Activated naive CD4-positive, alpha-beta T cell treated with Interleukin-2 at 50 U/mL for 16 hours (primary cell): ENCODE measurements at places on chromosomes 6 and 20.

GRCh38 chr20:41540459-41540858 lies 77.7 kb downstream of the CHD6 start:
- DNase-seq = no peak

GRCh38 chr6:56637640-56638039 lies 5.0 kb downstream of the DST start:
- no peak for DNase-seq

- no peak for DNase-seq
Measured at GRCh38 chr6:161091972-161092701, 100.6 kb downstream of the MAP3K4 start.

GRCh38 chr6:2777249-2777648 lies 12.1 kb downstream of the WRNIP1 start:
- DNase-seq = no peak

GRCh38 chr6:151627689-151628444 lies 134.1 kb downstream of the CCDC170 start:
- no peak for DNase-seq

DNA sequence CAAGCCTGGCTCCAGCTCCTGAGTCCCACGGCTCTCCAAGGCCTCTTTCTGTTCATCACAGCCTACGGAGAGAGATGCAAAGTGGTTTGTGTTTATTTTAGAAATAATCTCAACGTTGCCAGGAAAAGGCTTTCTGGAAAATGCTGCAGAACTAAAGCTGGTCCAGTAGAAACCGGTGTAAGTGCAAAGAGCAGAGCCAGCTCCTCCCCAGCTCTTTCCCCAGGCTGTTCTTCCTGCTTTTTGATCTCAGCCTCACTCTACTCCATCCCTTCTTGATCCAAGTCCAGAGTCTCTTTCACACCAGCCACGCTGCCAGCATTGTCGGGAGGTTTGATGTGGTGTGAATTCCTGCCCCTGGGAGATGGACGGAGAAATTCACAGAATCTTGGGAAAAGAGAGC lies 69.8 kb downstream of the TMEM170B start:
- no peak for DNase-seq

DNA sequence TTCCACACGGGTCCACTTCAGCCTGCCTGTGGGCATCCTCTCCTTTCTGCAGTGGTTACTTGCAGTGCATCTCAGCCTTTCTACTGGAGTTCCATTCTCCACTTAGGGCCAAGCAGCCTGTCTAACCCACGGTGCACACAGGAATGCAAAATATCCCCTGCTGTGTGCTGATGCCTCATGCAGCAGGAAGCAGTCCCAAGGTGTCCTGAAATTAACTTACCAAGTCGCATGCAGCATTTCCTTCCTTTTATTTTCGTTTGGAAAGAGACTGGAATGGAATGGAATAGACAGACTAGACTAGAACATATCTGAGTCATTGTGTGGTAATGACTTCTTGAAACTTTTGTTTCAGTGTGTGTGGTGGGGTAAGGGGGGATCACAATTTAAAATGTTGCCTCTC lies 25.9 kb upstream of the FOXQ1 start:
- DNase-seq = no peak

- DNase-seq = peak; percentile 8
Measured at GRCh38 chr20:50381771-50382593, 128.2 kb upstream of the PTPN1 start.

DNA sequence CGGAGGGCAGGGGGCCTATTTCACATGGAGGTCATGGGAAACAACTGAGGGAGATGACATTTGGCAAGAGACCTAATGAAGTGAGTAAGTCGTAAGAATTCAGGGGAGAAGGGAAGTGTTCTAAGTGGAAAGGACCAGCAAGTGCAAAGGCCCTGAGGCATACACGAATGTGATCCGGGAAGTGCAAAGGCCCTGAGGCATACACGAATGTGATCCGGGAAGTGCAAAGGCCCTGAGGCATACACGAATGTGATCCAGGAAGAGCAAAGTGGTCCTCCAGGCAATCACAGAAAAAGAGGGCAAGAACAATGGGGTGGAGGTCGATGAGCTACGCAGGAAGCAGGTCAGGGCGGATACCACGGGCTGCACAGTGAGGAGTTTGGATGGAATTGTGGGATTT lies 24.2 kb upstream of the EXOC2 start:
- no peak for DNase-seq

DNA sequence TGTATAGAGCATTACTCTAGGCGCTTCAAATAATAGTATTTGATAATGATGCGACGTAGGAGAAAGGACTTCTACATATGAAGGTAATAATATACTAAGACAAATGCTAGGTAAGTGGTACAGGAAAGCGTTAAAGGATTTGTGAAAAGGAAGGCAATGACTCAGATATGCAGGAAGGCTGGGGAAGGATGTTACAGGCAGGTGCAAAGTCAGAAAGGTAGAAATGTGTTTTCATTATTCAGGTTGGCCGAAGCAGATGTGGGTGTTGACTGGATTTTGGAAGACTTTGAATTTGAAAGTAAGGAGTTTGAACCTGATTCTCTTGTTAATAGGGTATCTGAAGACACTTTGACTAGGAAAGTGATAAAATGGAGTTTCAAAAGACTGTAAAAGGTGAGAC lies 51.0 kb downstream of the STK4 start:
- no peak for DNase-seq

- no peak for DNase-seq
Measured at GRCh38 chr6:157887892-157888291, 64.8 kb downstream of the SNX9 start.

DNA sequence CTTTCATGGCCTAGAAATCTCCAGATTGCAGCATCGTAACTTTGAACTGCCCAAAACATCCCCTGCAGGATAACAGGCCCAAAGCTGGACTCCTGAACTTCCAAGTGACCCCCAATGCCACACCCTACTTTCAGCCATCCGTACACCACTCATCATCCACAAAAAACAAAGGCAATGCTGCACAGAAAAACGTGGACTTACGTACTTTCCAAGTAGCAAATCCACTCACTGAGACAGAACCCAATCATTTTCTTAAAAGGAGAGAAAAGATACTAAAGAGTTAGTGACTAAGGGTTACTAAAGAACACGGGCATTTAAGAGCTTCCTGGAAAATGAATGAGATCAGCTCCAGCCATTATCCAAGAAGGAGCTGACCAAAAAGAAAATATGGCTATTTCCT lies 211.0 kb downstream of the WDR27 start:
- DNase-seq = no peak

GRCh38 chr6:20399518-20399917 lies 2.2 kb upstream of the E2F3 start:
- no peak for DNase-seq

- DNase-seq = no peak
Measured at GRCh38 chr20:1469925-1470571, 3.4 kb upstream of the NSFL1C start.

- DNase-seq = no peak
Measured at GRCh38 chr20:25015986-25016385, 23.4 kb upstream of the APMAP start.

GRCh38 chr6:115733426-115733825 lies 327.3 kb downstream of the FRK start:
- DNase-seq = no peak

- DNase-seq = no peak
Measured at GRCh38 chr6:70051197-70052124, 185.1 kb downstream of the COL19A1 start.

GRCh38 chr6:166438211-166438861 lies 55.6 kb upstream of the MPC1 start:
- DNase-seq = no peak

GRCh38 chr20:11432407-11432806 lies 485.3 kb upstream of the BTBD3 start:
- no peak for DNase-seq

DNA sequence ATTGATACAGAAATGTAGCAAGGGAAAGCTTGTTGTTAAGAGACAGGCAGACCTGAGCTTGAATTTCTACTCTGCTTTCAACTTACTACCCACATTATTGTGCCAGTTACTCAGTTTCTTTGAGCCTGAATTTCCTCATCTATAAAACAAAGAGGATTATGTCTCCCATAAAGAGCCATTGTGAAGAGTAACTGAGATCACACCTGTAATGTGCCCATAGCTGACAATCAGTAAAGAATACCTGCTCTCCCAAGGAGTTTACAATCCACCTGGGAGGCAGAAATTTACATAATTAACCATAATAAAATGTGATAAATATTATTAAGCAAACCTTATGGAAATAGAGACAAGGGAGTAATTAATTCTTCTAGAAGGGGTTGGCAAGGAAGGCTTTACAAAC lies 204.9 kb downstream of the EPM2A start:
- no peak for DNase-seq

GRCh38 chr6:15630202-15630601 lies 32.6 kb downstream of the DTNBP1 start:
- no peak for DNase-seq

- no peak for DNase-seq
Measured at GRCh38 chr6:143361536-143362191, 88.8 kb downstream of the ADAT2 start.

GRCh38 chr20:17500826-17501225 lies 30.4 kb downstream of the BFSP1 start:
- DNase-seq = no peak

- no peak for DNase-seq
Measured at GRCh38 chr6:42813074-42813645, 31.3 kb downstream of the BICRAL start.

DNA sequence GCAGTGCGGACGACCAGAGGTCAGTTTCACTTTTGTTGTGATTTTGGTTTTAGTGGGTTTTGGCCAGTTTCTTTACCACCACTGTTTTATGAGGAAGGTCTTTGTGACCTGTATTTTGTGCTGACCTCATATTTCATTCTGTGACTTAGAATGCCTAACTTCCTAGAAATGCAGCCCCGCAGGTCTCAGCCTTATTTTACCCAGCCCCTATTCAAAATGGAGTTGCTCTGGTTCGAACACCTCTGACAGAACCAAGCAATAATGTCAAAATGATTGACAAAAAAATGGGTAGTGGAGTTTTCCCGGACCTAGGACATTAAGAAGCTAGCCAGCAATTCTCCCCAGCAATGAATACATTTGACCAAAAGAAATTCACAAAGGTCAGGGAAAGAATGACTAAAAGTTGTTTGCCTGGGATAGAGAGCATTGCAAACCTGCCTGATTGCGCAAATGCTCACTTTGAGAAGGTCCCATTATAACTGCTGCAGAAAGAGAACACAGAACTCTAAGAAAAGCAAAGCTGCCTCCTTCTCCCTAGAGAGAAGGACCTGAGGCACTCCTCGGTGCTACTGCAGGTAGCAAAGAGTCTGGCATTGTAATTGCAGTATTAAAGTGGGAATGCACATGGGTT lies 288.8 kb downstream of the ADGB start:
- DNase-seq = no peak

DNA sequence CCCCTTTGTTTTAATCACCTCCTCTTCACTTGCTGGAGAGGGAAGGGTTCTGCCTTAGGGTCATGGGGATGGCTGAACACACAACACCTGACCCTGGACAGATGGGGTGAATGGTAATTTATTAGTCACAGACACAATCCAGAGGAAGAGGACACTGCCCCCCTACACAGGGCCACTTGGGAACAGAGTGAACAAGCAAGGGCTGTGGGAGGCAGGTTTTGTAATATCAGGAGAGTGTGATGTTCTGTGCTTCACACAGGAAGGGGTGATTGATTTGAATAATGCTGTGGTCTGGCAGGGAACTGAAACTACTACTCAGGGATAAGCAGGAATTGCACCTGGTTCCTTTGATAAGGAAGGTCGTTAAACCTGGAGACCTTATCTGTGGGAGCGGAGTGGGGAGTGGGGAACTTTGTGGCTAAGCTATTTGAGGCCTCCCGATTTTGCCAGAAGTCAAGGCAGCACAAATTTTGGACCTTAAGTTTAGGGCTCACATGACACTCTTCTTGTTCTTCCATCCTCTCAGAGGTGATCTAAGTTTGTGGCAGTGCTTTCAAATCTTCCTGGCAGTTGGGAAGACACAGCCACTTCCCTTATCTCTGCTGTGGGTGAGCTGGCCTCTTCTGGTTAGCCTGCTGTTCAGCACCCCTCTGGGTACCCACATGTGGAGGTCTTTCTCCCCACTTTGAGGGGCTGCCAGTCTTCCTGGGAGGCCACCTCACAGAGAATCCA lies 77.8 kb downstream of the CD164 start:
- DNase-seq = no peak

DNA sequence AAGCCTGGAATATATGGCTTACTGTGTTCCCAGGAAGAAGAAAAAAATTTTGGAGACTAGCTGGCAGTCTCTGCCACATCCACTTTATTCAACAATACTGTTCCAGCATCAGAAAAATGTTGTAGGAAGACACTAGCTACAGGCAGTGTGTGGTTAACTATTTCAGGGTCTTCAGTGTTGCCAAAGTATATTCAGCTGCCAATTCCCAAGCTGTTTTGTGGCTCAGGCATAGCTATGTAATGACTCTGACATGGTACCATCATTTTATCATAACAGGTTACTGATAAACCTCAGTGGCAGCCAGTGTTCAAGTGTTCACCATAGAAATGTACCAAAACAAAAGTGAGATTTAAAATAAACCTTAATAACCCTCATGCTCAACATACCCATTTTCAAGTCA lies 503.1 kb downstream of the ADGRB3 start:
- DNase-seq = no peak

- DNase-seq = peak; percentile 35
Measured at GRCh38 chr6:27019651-27020552, 227.6 kb upstream of the PRSS16 start.

DNA sequence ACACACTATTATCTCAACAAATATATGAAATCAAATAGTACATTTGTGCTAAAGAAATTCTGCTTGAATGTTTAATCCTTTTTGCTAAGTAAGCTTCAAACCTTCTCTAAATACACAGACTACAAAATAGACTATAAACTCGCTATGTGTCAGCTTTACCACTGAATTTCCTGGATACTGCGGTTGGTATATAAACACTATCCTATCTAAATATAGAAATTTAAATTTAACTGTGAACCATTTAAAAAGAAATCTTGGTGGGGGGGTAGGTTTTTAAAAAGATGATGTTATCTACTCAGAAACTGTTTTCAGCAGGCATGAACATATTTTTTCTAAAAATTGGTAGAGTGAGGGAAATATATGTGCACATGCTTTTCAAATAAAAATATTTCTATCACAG lies 306.5 kb upstream of the RUNX2 start:
- no peak for DNase-seq

GRCh38 chr6:145028144-145028818 lies 707.0 kb downstream of the EPM2A start:
- no peak for DNase-seq

DNA sequence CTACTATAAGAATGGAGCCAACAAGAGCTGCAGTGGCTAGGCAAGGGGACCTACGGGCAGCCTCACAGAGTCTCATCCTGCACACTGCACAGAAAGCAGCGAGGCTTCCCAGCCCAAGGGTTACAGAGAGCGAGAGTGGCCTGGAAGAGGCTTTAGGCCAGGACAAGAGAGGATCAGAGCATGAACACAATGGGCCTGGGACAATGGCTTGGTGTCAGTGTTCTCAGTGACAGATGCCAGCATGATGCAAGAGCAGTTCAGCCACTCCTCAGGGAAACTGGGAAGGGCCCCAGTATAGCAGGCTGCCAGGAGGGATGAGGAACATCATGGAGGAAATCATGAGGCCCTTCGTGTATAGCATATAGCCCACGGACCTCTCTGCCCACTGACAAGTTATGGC lies 108.0 kb downstream of the NUS1 start:
- DNase-seq = no peak
